ENCODE measurements at places on chromosomes 2 and 18. TPM values are rescaled to one million over a fixed set of nuclear protein-coding genes. Genes with fewer than 3 reads are reported as not detected.
A peak's percentile ranks its signal among the peaks of the same experiment; 100 is the strongest.

DNA sequence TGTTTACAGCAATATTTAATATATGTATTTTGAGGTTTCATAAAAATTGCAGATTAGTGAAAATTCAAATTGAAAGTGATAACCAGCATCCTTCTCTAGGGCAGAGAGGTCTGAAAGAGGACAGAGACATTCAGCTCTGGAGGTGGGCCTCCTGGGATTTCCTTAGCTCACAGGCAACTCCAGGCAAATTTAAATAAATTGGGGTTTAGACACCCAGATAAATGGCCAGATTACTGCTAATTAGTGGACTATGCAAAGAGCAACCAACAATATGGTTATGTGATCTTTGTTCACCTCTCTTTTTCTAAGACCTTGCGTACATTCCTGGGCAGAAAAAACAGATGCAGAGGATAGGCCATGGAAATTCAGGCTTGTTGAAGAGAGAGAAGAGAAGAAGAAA is 1282.8 kb upstream of the ACVR2A start:
- no peak for DNase-seq

DNA sequence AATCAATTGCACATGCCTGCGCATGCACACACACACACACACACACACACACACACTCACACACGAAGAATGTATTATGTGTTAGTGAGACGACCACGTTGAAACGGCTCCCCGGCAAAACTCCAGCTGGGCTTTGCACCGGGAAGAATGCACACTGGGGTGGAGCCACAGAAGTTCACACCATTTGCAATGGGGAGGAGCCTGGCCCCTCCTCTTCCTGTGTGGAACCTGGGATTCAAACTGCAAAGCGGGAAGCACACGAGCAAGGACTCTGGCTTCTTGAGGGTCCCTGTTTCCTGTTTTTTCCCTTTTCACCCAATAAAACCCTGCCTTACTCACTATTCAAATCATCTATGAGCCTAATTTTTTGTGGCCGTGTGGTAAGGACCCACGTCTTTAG is 304.0 kb upstream of the TMEFF2 start:
- no peak for DNase-seq

The NMUR1 gene
- not detected for total RNA-seq

GRCh38 chr2:76320716-76321115 is 610.0 kb upstream of the GCFC2 start:
- DNase-seq, result no peak

- DNase-seq, result no peak
Observed at GRCh38 chr2:121839584-121839983, 84.1 kb downstream of the TSN start.

The UGT1A6 gene
- total RNA-seq, result not detected

The MFSD2B gene
- total RNA-seq, result not detected

- peak; percentile 65 for DNase-seq
Observed at GRCh38 chr2:854460-854859, 96.2 kb upstream of the SNTG2 start.

- DNase-seq, result no peak
Observed at GRCh38 chr18:37306432-37306831, 259.2 kb downstream of the CELF4 start.

The ST6GAL2 gene
- not detected for total RNA-seq

GRCh38 chr2:46461709-46462171 is 17.6 kb upstream of the TMEM247 start:
- no peak for DNase-seq

The SCN3A gene
- total RNA-seq, result 0.25 TPM

GRCh38 chr2:53233759-53234547 is 533.7 kb upstream of the CHAC2 start:
- no peak for DNase-seq

DNA sequence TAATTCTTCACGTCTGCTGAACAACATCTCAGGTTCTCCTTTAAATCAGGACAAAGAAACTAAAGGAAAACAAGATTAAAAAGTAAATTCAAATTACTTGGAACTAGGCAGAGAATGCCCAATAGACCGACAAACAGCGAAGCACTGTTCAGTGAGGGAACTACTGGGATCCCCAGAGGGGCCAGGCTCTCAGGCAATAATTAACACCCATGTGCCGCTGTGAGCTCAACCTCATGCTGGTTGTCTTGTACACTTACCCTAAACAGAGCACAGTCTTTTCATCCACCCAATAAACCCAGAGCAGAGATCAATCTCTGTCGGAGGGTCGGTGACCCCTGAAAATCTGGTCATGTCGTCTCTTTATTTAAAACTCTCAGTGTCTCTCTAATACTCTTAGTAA is 229.9 kb upstream of the CRIM1 start:
- no peak for DNase-seq

DNA sequence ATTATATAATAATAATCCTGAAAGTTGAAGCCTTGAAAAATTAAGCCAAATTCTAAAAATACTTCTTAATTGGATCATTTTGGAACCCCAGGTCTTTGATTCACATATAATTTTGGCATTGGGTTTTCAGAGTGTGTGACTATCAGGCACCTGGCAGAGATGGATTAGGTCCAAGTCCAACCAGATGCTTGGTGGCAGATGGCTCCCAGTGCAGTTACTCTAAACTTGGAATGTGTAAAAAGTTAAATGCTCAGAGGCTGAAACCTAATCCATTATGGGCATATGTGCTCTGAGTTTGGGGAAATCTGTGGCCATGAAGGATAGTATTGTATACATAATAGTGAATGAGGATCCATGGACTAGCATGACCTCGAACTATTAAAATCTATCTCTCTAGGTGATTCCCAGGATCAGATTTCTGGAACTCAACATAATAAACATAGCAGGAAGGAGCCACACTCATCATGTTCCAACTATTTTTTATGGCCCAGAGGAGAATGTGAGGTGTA is 333.0 kb downstream of the RPRM start:
- no peak for DNase-seq

GRCh38 chr18:474416-474815 is 26.1 kb downstream of the COLEC12 start:
- no peak for DNase-seq

The TMEFF2 gene
- total RNA-seq, result not detected

GRCh38 chr2:216911886-216912285 is 52.0 kb upstream of the TNP1 start:
- no peak for DNase-seq

GRCh38 chr2:11669454-11670291 is at the start of gene NTSR2:
Gene NTSR2, minus strand, starts transcription at chr2:11670195. Its CDS starts 66 bp downstream, at chr2:11670129.
- peak; percentile 61 for DNase-seq

The HAT1 gene
- 75.4 TPM for total RNA-seq

GRCh38 chr18:48866028-48866733 is 84.6 kb downstream of the SMAD7 start:
- no peak for DNase-seq

DNA sequence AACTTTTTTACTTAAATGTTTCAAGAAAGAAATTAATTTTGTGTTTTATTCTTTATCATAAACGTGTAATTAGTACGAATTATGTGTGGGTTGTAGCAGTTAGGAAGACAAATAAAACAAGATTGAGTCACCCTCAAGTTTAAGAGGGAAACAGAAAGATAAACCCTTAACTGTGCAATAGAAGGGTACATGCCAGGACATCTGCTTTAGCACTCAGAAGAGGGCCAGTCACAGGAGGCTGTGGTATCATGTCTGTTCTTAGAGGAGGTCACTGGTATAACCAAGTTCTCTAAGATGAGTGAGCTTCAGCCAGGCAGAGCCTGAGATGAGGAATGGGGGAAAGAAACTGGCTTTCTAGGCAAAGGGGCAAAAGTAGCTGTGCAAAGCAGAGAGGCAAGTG is 42.4 kb upstream of the GRHL1 start:
- no peak for DNase-seq

GRCh38 chr2:8248623-8248957 is 433.3 kb upstream of the ID2 start:
- DNase-seq, result no peak

GRCh38 chr2:98153481-98153880 is 66.5 kb downstream of the VWA3B start:
- DNase-seq, result no peak

DNA sequence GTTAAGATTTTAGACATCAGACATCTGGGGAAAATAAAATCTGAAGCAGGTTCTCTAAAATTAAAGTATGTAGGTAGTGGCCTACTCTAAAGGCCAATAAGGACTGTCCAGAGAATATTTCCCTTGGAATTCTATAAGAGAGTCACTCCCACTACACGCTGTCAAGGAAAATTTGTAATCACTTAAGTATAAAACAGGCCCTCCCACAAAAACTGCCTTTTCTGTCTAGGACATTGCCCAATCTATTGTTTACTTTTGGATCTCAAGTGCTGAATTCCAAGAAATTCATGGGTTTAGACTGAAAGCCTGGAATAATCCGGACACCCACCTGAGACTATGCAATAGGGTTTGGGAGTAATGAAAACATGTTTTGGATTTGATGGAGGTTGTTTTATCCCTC is 1.7 kb upstream of the SRBD1 start:
- no peak for DNase-seq

GRCh38 chr2:232687382-232688160 is 9.6 kb upstream of the GIGYF2 start:
- no peak for DNase-seq

GRCh38 chr18:47333926-47334635 is 82.6 kb upstream of the SKOR2 start:
- DNase-seq, result no peak

The LRP2 gene
- 0.02 TPM for total RNA-seq

The SLC35F6 gene
- 5.1 TPM for total RNA-seq

DNA sequence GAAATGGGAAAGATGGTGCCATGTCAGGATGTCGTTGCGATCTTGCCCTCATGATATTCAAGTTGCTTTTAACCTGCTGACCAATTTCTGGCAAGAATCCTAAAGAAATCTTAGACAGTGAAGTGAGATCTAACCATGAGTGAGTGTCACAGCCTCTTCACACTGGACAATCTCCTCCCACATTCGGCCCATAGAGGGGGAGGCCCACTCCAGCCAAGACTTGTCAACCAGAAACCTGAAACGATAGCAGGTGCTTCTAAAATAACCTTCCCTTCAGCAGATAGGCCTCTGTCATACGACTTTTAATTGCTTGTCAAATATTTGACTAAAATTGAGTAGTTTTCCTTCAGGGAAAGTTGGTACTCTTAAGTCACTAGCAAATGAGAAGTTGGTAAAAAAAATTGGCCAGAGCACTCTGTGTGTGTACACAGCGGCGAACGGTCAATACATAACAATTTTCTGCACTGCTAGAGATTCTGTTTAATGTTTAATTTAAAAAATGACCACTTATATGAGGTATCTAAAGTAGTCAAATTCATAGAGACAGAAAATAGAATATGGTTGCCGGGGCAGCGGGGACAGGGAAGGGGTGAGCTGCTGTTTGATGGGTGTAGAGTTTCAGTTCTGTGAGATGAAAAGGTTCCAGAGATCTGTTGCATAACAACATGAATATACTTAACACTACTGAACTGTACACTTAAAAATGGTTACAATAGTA is 110.2 kb downstream of the VAPA start:
- no peak for DNase-seq

DNA sequence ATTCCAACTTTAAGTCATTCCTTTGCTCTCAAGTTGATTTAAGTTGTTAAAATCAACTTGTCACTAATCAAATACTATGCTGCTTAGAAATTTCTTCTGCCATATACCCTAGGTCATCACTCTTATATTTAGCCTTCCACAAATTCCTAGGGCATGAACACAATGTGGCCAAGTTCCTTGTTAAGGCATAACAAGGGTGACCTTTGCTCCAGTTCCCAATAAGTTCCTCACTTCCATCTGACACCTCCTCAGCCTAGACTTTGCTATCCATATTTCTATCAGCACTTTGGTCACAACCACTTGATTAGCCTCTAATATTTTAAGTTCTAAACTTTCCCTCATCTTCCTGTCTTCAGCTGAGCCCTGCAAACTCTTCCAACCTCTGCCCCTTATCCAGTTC is 9.9 kb upstream of the TMEM37 start:
- no peak for DNase-seq

GRCh38 chr2:3644246-3644525 is 13.8 kb upstream of the ALLC start:
- no peak for DNase-seq

GRCh38 chr2:54657664-54658083 is 65.8 kb upstream of the EML6 start:
- DNase-seq, result no peak

DNA sequence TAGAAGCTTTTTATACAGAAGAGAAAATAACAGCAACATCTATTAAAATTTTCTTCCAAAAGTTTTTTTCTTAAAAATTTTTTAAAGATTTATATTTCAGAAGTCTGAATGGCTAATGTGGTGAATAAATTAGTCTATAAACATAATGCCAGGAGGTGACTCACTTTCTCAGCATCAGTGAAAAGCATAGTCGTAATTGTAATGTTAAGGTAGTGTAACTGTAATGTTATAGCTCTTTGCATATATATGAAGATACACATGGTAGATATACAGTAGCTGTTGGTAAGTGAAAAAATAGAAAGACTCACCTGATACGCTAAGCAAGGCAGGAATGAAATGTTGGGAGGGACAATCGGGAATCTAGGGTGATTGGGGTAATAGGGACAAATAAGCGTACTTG is 5.5 kb downstream of the TIMM21 start:
- no peak for DNase-seq

DNA sequence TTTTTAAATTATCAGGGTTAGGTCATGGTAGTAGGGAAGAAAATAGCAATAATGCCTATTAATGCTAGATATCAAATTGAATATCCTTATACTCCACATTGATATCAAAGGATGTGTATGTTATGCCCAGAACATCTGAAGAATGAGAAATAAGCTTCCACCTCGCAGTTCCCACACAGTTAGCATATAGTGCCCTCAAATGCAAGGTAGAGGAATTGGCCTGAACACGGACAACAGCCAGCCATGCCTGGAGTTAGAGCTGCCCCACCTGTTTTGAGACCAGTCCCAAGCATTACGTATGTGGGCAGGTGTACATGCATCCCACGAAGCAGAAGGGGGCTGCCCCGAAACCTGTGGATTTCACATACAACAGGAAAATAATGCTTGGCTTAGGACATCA is 79.6 kb downstream of the SUMO1 start:
- DNase-seq, result no peak

The NXPH2 gene
- not detected for total RNA-seq

The PTH2R gene
- 0.09 TPM for total RNA-seq

GRCh38 chr18:3540805-3541548 is 91.0 kb downstream of the TGIF1 start:
- no peak for DNase-seq

DNA sequence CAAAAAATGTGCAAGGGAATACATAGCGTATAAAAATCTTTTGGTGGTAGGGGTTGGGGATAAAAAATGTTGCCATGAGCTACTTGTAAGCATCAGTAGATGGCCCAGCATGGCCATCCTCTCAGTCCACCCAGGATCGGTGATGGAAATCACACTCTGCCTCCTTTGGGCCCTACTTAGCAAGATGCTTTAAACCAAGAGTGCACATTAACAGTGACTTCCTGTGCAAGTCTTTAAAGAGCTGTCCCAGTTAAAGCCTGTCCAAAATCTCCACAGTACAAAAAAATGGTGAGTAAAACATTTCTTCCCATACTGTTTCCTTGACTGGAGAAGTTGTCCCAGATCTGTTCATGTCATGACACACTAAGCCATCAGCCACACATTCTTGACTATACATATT is 18.0 kb downstream of the ANKRD44 start:
- DNase-seq, result no peak
